Activated T-cell treated with anti-CD3 and anti-CD28 coated beads, Interleukin-2, amount 50 U/mL, for 24 hours (primary cell): ENCODE measurements at places on chromosomes 2 and 18.

DNA sequence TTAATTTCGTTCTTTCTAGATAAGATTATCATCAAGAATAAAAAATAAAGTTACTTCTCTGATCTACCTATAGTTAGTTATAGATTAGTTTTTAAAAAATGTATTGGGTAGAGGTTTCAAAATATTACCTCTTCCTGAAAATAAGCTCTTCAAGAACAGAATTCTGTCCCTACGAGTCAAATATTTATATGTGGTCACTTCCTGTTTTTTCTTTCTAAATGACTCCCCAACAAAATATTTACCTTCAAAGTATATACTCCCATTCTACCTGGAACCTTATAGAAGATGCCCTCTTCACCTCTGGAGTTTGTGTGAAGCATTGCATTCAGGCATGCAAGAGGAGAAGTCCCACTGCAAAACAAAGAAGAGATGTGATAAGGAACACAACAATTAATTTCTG lies 72.3 kb downstream of the ASXL2 start:
- no peak for DNase-seq

DNA sequence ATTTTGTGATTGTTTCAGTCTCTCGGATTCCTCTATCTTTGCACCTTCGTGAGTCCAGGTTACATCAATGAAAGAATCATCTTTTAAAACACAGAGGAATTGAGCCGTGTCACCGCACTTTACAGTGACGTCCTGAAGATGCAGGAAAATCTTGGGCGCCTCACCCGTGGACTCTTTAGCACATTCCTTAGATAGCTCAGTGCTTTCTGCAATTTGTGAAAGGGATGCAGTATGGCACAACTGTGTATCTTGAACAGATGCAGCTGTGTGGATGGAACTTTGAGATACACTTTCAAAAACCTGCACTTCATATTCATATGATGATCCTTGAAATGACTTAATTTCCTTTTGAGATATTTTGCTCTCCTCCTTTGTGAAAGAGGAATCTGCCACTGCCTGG lies 50.9 kb downstream of the TTN start:
- no peak for DNase-seq

DNA sequence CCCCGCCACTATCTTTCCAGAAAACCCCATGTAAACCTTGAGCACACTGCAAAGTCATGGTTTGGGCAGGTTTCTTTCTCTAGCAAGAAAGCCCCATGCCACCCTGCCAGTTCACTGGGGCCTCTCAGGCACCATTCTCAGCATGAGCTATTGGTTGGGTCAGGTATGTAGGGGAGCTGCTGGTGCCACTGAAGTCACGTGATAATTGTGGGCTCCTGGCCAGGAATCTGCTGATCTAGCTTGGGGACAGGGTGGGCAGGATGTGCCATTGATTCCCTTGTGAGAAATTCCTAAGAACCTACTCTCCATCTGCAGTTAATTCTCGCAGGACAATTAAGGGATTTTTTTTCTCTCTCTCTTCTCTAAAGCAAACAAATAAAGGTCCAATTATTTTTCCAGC lies 26.5 kb upstream of the HNMT start:
- no peak for DNase-seq

DNA sequence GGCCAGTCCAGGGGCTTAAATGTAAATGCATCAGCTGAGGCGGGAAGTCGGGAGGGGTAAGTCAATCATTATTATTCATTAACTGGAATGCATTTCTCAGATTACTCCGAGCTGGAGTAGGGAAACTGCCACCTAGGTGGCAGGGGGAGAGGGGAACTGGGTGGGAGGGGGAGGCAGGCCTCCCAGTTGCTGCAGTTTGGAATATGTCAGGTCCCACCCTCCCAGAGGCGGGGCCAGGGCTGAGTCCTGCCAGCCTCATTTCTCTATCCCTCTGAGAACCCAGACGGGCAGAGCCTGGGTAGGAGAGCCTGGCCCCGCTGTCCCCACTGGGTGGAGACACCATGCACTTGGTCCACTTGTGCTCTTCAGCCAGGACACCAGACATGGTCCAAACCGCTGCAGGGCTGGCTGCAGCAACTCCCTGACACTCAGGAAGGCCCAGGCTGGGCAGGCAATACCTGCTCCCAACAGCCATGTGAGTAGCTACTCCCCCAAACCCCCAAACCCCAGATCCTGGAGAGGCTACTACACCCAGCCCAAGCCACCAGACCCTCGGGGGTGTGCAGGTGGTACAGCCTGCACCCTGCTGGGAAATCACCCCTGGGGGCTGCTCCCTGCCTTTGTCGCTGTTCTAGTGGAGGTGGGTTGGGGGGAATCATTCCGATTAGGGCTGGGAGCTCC lies at the start of gene GPBAR1:
TSS of gene GPBAR1 (plus strand) at position 274 of the 681 bp plus-strand sequence. CDS start 1,710 bp downstream, outside the sequence.
- DNase-seq, result no peak

GRCh38 chr2:129456691-129457090 lies 522.8 kb upstream of the RAB6C start:
- DNase-seq, result no peak

GRCh38 chr2:138949517-138949916 lies 169.3 kb upstream of the NXPH2 start:
- no peak for DNase-seq

GRCh38 chr2:19580264-19580663 lies 221.8 kb upstream of the OSR1 start:
- no peak for DNase-seq

GRCh38 chr2:239193401-239193811 lies 207.4 kb downstream of the HDAC4 start:
- DNase-seq, result peak; percentile 8

GRCh38 chr2:136020831-136021230 lies 35.4 kb upstream of the DARS1 start:
- no peak for DNase-seq

DNA sequence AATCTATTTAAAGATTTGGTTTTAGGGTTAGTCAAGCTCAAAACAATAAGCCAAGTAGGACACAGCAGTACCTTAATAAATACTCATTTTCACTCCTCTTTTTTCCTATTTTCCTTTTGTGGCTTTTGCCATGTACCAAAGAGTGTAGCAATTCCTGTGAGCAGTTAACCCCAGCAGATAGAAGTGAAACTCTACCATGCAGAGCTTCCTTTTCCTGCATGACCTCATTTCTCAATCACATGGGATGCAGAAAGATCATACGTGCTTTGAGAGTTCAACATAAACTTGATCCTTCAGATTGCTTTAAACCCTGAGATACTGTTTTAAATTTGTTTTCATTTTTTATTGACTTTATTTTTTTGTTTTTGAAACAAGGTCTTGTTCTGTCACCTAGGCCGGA lies 99.1 kb upstream of the ARHGAP15 start:
- DNase-seq, result no peak

GRCh38 chr2:38243186-38243880 lies 133.7 kb downstream of the ATL2 start:
- DNase-seq, result no peak

GRCh38 chr18:1544016-1544415 lies 639.3 kb downstream of the ADCYAP1 start:
- no peak for DNase-seq

DNA sequence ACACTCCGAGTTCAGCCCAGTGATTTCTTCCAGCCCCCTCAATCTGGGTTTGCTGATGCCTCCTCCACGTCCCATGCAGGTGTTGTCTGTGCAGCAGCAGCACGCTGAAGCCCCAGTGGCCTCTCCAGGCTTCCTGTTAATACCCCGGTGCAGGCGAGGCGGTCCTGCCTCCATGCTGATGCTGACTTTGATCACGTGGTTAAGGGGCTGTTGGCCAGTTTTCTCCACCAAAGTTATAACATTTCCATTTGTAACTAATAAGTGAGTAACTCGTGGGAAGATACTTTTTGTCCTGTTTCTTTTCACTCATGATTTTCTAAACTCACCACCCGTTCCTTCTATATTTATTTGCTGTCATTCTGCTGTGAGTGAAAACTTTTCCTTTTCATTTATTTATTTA lies 42.5 kb upstream of the TMEM18 start:
- DNase-seq, result no peak

DNA sequence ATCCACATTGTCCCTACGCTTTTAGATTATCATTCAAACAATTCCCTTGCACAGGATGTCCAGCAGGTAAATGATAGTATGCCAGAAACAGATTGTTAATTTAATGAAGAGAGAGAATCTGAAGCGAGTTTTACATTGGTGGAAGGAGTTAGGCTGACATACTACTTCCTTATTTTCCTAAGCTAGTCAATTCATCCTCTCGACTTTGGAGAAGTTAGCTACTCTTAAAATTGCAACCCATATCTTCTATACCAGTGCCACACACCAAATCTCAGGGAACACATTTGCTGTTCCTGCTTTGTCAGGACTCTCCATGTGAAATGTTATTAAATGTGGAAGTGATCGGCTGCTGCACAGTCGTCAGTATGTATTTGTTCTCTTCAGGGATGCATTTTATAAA lies 249.2 kb downstream of the NAPG start:
- no peak for DNase-seq

DNA sequence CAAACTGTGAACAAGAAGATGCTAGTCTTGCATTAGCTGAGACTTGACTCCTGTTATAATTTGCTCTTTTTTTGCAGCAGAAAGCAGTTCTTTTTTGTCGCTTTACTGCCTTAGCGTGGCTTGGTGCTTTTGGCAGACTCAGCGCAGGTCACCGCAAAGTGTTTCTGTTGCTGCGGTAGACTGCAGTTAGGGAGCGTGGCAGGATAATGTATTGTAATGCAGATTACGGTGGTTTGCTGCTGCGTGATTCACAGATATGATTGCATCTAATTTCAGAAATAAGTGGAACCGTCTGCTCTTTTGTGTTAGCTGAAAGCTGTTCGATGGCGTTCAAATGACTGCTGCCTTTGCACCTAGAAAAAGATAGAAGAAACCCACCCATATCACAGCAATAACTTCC lies 131.6 kb upstream of the SATB2 start:
- DNase-seq, result no peak

GRCh38 chr2:111946294-111947114 lies 48.1 kb downstream of the MERTK start:
- DNase-seq, result no peak

DNA sequence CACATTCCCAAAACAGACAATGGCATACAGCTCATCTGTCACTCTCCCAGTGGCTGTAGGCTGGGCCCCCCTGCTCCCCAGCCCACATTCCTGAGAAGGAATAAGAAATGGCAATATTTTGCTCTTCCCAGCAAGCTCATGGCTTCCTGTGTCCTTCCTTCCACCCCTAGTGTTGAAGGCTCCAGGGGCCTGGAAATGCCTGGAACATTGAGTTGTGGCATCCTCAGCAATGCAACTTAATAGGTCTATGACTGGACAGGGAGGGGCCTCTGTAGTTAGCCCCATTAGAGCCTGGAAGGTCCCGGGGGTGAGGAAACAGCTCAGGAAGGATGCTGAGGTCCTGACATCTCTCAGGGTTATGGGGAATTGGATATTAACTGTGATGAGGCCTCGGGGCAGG lies 3.3 kb downstream of the KIF3C start:
- DNase-seq, result no peak

- no peak for DNase-seq
Measured at GRCh38 chr2:15300624-15301573, 260.2 kb downstream of the NBAS start.

DNA sequence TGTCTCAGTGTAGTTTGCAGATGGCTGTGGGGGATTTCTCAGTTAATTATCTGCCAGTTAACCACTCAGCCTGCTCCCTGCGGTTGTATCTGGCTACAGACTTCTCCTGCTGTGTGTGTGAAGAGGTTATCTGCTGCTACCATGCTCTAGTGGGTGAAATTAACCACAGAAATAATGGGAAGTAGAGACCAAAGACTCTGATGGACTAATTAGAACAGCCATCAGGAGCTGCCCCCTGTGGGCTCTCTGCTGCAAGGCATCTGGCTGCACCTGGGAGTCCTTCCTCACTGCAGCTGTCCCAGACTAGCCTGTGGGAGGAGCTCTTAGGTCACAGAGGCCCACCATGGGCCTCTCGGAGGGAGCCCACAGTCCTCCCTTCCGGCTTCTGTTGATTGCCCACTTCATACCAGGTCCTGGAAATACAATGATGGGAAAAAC lies 66.6 kb downstream of the CTIF start:
- DNase-seq, result no peak

DNA sequence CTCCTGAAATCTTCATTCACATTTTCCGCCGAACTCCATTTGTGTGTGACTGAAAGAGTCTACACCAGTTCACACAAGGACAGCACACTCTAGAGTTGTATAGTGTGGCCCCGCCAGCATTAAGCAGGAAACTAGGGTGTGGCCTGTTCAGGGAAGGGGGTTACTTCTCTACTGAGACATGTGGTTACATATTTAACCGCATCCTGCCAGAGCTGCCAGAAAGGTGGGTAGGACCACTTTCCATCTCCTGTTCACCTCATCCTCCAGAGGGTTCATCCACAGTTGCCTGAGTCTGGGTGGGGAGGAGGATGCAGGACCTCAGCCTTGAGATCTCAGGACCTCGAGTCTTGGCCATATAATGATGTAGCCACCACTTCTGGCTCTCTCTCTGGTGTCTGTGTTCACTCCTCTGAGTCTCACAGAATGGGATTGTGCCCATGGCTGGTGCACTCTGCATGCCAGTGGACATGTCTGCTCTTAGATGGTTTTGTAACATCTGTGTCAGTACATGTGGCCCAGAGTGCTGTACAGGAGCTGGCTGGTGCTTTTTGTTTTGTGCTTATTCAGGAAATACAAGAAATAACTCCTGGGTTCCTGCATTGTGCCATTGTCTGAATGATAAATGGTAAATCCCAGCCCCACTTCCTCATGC lies 7.7 kb upstream of the SP140L start:
- DNase-seq, result peak; percentile 62

GRCh38 chr2:235541838-235542549 lies 48.2 kb downstream of the AGAP1 start:
- DNase-seq, result no peak

DNA sequence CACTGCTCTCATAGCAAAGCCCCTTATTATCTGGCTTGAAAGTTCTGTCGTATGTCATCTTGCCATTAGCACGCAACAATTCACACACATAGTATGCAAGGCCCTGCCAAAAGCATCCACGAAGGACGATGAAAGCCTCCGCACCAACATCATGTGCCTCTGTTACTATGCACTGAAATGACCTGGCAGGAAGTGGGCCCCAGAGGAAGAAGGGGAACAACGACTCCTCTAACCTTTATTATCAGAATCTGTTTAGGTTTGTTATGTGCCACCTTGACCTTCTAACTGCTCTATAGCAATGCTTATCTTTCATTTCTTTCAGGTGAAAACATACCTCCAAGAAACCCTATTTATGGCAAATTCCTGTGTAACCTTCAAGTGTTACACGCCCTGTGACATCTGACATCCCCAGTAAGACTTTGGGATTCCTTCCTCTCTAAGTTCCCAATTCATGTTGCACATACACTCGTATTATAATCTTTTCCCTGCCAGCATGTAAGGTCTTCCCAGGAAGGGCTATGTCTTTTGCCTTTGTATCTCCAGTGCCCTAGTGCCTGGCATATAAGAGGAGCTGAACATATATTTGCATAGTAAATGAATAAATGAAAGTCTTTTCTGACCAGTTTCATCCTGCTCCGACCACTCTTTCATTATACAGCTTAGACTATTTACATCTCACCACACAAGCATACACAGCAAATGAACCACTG lies 7.0 kb upstream of the NDUFV2 start:
- peak; percentile 62 for DNase-seq

DNA sequence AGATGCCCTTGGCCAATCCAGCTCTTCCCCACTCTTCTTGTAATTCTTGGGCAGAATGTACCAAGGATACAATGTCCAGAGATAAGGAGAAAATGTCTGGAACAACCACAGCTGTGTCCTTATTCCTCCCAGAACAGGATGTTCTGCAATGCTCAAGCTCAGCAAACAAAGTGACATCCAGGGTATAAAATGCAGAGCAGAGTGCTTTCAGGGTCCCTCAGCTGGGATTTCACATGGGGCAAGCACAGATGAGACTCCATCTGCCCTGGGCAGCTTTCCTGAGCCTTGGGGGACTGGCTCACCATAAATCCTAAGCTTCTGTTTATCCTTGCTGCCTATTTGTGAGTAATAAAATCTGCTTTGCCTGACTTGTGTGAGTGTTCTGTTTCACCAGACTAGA lies 127.4 kb downstream of the VAPA start:
- no peak for DNase-seq
